Caco-2 (cell line): ENCODE measurements at places on chromosomes 7 and 10.

- DNase-seq: peak; percentile 82
These were observed 76.1 kb upstream of the CPXM2 start for GRCh38 chr10:123967626-123968243.

DNA sequence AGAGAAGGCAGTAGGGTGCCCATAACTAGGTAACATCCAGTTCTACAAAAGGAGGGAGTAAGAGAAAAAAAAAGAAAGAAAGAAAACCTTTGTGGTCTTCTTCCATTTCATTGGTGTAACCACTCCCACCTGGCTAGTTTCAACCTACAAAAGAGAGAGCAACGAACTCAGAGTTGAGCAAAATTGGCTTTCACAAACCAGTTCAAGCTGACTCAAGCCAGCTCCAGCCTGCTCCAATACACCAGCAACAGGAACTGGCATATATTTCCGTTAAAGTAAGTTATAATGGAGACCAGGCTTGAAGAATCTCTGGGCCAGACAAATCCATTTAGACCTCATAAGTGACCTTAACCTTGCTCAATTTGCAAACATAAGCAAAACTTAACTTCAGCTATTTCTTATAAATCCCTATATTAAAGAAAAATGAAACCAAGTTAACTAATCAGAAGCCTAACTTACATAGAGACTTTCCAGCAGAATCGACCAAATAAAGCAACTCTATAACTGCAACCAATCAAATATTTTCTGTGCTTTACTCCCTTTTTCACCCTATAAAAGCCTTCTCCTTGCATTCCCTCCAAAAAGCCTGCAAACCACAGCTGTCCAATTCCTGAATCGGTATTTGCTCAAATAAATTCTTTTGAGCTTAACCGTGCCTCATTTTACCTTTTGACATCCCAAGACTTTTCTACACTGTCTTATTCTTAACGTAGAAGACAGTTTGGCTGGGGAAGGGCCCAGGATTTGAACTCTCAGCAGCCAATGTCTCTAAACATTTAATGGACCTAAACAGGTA lies 10.1 kb downstream of the ANKRD22 start:
- no peak for DNase-seq

- DNase-seq: peak; percentile 80
These were observed 40.7 kb downstream of the ATE1 start for GRCh38 chr10:121886997-121887622.

GRCh38 chr7:94041529-94041928 lies 37.4 kb upstream of the BET1 start:
- DNase-seq: no peak

DNA sequence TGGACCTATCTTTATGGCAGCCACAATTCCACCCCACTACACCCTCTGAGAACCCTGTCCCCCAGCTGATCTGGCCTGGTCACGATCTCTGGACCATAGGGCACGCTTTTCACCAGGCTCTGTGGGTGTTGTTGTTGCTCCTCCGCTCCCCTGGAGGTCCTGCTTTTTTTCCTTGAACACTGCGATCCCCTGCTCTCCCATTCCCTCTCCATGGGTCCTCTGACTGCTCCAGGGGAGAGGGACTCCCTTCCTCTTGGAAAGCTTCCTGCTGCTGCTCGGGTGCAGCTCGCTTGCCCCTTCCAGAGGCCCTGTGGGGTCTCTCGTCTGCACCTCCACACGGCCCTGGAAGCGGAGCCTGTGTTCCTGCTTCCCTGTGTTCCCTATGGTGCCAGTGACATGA lies 53.5 kb downstream of the SNX10 start:
- no peak for DNase-seq

DNA sequence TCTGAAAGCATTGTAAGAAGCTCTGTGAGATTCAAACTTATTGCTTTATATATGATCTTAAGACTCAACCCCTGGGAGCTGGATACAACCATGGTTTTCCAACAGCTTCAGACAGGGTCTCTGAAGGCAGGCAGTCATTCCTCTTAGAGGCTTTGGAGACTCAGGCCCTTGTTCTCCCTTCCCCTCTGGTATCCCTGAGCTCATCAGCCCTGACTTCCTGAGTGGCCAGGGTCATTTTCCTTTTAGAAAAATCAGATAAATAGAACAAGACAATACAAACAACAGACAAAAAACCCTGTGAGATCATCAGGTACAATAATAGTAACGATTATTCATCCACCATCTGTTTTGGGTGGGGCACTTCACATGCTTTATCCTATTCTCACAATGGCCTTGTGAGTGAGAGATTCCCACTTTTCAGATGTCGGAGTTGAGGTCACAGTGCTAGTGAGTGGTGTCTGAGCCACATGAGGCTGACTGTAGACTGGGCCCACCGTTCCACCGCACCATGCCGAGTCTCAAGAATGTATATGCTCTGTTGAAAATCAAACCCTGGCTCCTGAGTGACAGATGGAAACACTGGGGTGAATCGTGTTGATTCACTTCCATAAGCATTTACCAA lies 144.2 kb downstream of the CXCL12 start:
- DNase-seq: no peak

DNA sequence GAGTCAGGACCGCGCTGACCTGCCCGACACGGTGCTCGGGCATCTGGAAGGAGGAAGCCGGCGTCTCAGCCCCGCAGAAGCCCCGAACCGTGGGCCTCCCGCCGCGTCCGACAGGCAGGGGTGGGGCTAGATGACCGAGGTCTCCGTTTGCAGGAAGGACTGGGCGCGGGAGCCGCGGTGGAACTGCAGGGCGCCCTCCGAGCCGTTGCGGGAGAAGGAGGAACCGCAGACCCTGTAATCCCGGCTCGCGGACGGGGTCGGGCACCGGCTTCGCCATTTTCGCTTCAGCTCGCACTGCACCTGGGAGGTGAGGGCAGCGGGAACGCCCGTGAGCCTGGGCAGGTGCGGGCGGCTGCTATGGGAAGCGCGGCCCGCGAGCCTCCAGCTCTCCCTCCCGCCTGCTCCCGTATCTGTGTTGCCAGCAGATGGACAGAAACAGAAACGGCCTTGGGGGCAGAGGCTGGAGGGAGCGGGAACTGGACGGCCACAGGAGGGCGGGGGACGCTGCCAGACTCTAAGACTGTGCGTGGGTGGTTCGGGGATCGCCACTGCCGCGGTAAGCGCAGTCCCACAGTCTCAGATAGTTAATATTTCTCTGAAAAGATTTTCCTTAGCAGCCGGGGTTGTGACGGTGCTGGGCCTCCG lies 114.1 kb downstream of the VIPR2 start:
- DNase-seq: peak; percentile 67

DNA sequence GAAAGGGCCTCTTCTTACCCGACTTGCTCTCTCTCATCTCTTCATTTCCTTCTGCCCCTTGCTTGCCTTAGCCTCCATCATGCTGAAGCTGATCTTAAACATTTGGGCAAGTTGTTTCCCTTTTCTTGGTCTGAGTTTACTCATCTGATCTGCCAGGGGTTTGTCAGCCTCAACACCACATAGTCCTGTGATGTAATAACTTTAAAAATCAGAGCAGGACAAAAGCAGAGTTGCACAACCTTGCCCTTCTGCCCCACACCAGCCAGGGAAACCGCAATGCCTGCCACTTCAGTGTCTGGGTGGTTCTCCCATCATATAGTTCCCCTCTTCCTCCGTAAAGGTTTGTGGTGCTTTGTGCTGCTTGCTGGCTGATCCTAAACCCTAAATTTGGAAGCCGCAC lies 9.9 kb upstream of the LIPM start:
- no peak for DNase-seq

- DNase-seq: no peak
These were observed 47.4 kb downstream of the NRP1 start for GRCh38 chr10:33287112-33287511.

DNA sequence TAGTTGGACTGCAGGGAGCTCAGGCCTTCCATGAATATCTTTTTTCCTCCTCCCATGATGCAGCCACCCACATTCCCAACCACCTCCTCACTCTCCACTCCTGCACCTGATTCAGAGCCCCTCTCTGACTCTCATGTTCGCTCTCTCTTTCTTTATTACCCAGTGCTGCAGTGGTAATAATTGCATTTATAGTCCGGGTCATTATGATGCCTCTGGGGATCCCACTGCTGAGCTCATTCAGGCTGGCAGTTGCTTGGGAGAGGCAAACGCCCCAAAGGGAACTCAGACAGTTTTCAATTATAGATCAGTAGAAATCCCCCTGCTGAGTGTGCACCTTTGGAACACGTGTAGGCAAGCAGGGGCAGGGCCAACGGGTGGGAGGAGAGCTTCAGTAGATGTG lies 953.0 kb downstream of the GRID1 start:
- DNase-seq: no peak

DNA sequence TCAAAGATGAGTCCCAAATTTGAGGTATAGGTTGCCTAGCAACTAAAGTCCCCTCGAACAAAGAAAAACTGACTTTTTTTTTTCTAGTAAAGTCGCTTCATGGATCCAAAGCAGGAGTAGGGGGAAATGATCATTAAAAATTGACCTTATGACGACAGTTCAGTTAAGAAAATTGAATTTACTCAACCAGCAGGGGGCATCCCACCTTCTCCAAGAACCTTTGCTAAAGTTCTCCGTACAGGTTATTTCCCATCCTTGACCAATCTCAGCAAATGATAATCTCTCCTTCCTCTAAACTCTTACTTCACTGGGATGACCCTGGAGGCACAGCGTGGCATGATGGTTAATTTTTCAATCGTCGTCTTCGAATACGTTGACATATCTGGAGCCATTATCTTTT lies 228.3 kb downstream of the CALN1 start:
- DNase-seq: no peak

- DNase-seq: no peak
These were observed 397.5 kb downstream of the KCNMA1 start for GRCh38 chr10:77240041-77240652.

GRCh38 chr7:97167749-97168148 lies 50.3 kb downstream of the SDHAF3 start:
- no peak for DNase-seq

GRCh38 chr7:50591480-50592438 lies 26.6 kb upstream of the DDC start:
- DNase-seq: no peak

GRCh38 chr10:124650820-124651401 lies 93.3 kb downstream of the FAM53B start:
- DNase-seq: no peak

- DNase-seq: no peak
These were observed 37.0 kb downstream of the MRPS33 start for GRCh38 chr7:140977741-140978140.

GRCh38 chr10:21060626-21061025 lies 163.5 kb upstream of the NEBL start:
- no peak for DNase-seq

- DNase-seq: no peak
These were observed 608 bp downstream of the AKR1B10 start for GRCh38 chr7:134527979-134528371.

DNA sequence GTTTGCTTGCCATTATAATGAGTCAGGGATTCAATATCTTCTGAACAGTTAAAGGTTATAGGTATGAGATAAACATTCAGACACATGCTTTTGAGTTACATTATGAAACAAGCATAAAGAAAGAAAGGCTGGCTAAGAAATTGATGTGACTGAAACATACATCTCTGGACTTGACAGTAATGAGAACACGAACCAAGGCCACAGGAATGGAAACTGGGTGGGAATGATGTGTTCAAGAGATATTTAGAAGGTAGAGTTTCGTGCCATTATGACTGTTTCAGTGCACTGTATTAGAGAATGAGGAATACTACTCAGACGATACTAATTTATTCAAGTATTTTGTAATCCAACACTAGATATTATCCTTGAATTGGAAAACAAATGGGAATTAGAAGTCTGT lies 332.1 kb upstream of the MAGI2 start:
- DNase-seq: no peak

- no peak for DNase-seq
These were observed 60.2 kb downstream of the CCDC71L start for GRCh38 chr7:106600569-106601373.

DNA sequence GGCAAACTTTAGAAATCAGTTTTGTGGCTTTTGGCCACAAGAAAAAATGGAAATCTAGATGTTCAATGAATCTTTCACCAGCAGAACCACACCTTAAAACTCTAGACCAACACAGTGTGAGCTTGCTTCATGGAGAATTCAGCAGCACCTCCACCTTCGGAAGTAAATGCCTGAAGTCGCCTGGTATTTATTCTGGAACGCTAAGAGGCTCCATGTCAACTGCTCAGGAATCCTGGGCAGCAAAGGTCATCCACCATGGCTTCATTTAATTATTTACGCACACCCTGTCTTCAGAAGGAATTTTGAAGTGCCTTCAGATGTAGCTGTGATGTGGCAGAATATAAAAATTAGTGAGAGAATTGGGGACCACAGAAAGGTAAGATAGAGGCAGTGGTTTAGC lies 167.7 kb downstream of the GFRA1 start:
- DNase-seq: peak; percentile 54

GRCh38 chr7:66921918-66922486 lies 977 bp downstream of the TMEM248 start:
- DNase-seq: no peak

DNA sequence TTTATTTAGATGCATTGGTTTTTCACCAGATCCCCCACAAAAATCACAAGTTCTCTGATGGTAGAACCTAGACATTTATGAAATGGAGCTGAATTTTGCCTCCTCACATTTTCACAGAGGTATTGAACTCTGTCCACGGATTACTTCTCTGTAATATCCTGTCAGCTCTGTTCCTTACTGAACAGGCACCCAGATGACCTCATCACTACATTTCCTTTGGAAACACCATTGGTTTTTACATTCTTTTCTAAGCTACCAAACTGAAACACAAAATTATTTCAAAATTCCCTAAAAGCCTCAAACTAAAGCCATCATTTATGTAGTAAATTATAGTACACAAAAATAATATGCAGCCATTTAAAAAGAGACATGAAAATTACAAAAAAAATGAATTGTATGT lies 98.3 kb upstream of the KCNIP2 start:
- DNase-seq: no peak

DNA sequence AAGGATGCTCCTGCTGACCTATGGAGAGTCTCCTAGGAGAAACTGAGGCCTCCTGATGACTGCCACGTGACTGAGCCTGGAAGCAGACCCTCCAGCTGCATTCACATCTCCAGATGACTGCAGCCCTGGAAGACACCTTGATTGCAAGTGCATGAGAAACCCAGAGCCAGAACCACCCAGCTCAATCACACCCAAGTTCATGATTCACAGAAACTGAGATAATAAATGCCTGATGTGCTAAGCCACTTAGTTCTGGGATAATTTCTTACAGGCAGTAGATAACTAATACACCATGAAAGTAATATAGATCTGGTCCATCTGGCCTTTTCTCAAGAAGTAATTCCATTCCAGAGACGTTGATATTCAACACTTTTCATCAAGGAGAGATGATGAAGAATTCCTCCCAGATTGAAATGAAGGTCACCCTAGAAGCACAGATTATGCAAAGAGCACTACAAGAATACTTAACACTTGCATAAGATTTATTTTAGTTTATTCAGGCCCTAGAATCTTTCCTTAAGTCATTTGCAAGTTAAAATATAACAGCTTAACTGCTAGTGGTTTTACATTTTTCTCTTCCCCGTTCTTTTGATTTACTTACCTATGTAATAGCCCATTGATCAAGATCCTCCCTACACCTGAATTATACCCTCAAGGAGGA lies 208.2 kb upstream of the INHBA start:
- no peak for DNase-seq
